A549 (cell line): ENCODE measurements at places on chromosomes 6 and 20.

GRCh38 chr20:45752746-45753145, 30.6 kb downstream of the SPINT4 start:
- no peak for DNase-seq

DNA sequence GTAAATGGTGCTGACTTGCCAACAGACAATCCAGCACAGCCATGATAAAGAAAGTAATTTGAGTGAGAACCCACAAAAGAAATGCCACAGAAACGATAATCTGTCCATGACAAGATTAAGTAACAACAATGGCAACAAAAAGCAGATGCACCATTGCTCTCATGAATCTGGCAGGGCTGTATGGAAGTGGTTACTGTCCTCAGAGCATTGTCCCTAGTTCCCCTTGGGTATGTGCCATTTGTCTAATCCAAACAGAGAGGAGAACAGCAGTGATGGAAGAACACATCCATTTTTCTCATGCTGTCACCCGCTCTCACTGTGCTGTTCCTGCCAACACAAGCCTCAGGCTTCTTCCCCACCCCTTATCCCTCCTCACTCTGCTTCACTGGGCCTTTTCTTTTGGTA, 65.8 kb downstream of the REV3L start:
- no peak for DNase-seq

DNA sequence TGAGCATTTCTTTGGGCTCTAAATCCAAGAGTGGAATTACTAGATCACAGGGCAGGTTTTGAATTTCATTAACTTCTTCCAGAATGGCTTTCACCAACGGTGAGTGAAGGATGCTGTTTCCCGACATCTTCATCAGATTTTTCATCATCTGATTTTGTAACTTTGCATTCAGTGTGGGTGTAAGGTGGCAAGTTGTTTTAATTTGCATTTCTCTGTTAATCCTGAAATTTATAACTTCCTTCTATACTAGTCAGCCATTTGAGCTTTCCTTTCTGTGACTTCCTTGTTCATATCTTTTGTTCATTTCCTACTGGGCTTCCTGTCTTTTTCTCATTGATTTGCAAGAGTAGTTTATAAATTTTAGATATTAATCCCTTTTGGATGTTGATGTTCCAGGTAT, 18.7 kb upstream of the HCK start:
- no peak for DNase-seq

GRCh38 chr20:43863821-43864544, 50.7 kb upstream of the TOX2 start:
- no peak for DNase-seq

DNA sequence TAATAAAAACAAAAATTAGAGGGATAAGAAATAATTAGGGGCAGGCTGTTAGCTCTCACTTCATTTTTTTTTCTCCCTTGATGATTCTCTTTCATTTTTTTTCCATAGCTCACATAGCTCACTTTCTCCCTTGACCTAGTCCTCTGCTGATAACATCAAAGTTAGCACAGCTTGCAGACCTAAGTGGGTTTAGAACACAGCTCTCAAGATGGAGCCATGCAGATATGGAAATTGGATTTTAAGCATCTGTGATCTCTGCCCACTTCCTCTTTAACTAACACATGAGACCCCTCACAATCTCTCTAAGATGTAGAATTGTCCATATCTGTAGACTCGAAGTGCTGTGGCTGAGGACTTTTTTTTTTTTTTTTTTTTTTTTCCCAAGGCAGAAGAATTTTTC, 257.1 kb downstream of the SOX4 start:
- no peak for DNase-seq

- no peak for DNase-seq
Measured at GRCh38 chr6:158009114-158009891, 27.6 kb downstream of the SYNJ2 start.
